ENCODE measurements at places on chromosomes 4 and X.

DNA sequence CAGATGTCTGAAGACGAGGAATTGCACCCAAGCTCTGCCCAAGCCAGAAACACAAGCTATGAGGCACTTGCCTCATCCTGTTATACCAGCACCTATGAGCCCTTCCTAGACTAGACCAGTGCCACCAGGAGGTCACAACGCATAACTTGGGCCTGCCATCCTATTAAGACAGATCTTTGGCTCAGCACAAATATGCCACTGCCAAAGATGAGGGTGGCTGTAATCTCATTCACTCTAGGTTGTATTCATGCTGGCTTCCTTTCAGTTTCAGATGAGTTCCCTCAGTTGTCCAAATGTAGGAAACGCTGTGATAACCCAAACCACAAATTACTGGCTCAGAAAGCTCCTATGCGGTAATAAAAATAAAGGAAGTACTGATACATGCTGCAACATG is 76.5 kb upstream of the CITED1 start:
- no peak for DNase-seq

GRCh38 chr4:38371391-38371851 is 292.6 kb upstream of the KLF3 start:
- DNase-seq = no peak

DNA sequence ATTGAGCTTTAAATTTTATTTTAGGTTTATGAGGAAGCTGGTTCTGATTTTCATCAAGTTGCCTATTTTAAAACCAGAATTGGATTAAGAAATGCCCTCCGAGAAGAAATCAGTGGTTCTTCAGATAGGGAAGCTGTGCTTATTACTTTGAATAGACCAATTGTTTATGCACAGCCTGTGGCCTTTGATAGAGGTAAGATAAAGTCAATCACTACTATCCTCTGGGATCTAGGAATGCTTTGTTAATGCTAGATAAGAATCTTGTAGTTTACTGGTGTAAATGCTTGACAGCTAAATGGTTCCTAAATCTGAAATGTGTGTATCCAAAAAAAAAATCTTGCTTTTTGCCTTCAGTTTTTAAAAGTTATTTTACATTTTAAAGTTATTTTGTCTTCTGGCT is 73.0 kb upstream of the ADAD1 start:
- no peak for DNase-seq

DNA sequence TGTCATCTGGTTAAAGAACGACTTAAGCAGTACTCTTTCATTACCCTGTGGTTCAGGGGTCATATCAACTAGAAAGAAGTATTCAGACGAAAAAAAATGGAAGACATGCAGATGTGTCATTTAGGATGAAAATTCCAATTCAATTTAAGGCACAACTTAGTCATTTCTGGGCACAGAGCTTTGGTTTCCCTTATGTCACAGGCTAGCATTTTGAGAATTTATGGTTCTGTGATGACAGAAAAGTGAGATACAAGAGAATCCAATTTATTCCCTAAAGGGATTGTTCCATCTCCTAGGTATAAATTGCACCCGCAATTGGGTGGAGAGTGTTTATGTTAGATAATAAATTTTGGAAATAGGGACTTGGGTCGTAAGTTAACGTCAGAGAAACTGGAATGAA is 306.6 kb downstream of the STK32B start:
- DNase-seq = no peak

DNA sequence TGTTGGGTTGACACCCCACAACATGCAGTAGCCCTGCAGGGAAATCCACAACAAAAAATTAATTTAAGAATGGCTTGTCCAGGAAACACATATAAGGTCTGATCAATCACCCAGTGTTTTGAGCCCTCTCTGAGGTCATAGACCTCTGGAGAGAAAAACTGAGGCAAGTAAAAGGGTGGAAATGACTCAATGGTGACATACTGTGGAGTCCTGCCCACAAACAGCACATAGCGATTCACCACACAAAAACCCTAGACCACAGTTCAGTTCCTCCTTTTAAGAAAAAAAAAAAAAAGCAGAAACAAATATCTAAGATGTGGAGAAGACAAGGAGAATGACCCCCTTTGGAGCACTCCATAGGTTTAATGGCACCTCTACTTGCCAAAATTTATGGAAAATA is 2691.0 kb downstream of the PCDH7 start:
- no peak for DNase-seq

GRCh38 chr4:81021142-81021944 is 9.2 kb upstream of the BMP3 start:
- no peak for DNase-seq

DNA sequence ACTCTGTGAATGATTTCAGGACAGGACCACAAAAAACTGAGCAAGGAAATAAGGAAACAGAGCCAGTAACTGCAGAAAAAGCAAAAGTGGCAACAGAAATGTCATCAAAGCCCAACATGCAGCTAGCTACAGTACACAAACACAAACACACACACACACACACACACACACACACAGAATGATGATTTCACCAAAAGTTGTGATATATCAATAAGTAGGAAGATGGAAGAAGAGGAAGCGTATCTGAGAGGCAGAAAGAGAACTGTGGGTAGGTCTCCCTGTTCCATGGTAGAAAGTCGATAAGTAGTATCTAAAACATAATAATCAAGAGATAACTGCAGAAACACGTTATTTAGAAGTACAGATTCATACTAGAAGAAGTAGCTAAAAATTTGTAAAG is 148.3 kb downstream of the MGST2 start:
- DNase-seq = no peak

DNA sequence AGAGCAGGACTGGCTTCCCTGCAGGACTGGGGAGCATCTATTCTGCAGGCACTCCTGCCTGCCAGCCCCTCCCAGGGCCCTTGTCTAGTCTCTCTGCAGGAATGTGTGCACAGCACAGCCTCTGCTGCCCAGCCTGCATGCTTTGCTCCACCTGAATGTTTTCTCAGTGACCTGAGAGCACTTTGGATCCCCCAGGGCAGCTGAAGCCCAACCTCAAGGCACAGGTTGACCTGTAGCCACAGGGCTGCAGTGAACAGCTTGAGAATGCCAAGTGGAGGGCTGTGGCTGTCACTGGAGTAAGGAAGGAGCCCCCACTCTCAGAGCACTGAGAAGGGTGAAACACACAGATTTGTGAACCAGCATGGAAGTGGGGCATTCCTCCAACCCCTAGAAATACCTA is 760.2 kb downstream of the STIM2 start:
- no peak for DNase-seq

- no peak for DNase-seq
These were observed 1.0 kb downstream of the PGRMC2 start for GRCh38 chr4:128286474-128287058.

GRCh38 chr4:3445111-3445820 is 3.5 kb downstream of the HGFAC start:
- no peak for DNase-seq

DNA sequence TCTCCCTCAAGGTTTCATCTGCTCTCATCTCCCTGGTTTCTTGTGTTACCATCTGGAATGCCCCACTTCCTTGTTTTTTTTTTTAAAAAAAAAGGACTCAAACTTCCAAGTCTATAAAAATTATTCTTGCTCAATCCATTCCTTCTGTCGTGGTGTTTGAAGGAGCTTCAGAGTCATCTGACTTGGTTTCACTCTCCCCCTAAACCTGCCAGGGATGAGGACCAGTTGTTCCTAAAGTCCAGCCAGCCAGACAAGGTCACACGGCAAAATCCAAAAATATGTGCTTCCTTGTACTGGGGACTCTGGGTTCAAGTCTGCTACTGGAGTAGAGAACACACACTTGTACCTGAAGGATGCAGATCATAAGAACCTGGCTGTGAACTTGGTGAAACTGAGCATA is 84.5 kb upstream of the GPM6B start:
- DNase-seq = no peak

DNA sequence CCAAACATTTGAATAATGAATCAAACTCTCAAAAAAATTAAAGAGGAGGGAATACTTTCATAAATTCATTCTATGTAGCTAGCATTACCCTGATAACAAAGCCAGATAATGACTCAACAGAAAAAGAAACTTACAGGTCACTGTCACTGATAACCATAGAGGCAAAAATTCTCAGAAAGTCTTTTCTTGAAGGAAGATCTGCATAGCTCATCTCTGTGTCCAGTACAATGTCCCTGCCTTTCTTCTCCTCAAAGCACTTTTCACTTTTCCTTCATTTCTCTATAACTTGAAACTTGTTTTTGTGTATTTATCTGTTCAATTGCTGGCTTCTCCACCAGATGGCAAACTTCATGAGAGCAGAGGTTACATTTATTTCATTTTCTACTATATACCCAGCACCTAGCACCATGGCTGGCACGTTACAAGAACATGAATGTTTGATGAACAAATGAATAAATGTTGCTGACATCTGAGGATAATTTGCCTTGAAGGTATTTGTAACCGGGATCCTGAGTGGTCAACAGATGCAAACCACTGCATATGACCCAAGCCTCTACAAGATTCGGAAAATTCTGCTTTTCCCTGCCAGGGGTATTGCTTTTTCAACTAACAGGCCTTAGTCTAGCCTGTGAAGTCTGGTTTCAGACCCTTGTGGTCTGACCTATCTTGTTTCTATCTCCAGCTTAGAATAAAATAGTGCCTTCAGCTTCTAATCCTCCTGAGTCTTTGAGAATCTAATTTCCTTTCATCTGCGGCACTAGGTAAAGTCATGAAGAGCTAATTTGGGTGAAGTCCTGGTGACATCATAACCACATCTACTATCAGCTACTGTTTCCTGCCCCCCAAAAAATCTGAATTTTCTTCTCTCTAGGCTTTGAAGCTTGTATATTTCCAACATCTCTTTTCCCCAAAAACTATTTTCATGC is 52.5 kb upstream of the ANTXR2 start:
- DNase-seq = no peak

GRCh38 chr4:168618577-168619265 is 121.9 kb downstream of the PALLD start:
- peak; percentile 80 for DNase-seq

GRCh38 chr4:66629927-66630326 is 915.4 kb downstream of the CENPC start:
- no peak for DNase-seq

DNA sequence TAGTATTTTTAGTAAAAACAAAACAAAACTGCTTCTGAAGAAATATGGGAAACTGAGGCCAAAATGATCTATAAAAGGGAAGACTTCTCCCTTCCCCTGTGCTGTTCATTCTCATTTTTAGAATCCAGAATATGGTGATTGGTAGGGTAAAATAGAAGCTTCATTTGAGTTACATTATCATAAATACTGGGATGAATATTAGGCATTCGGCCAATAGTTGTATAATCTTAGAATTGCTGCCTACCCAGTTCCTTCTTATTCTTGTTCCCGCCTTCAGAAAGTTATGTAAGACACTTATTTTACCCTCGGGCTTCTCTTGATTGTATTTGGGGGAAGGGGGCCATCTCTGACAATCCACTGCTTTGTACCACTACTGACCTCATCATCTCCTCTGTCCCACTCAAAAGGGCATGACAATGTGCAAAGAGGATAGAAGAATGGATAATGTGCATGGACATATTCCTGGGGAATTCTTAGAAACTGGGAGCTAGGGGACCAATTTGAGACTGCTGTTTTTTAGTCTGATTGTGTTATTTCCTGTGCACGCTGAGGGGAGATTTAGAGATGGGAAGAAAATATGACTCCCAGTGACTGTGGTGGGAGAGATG is 588 bp downstream of the ART3 start:
- no peak for DNase-seq

GRCh38 chr4:27318740-27319139 is 458.1 kb downstream of the STIM2 start:
- peak; percentile 71 for DNase-seq

DNA sequence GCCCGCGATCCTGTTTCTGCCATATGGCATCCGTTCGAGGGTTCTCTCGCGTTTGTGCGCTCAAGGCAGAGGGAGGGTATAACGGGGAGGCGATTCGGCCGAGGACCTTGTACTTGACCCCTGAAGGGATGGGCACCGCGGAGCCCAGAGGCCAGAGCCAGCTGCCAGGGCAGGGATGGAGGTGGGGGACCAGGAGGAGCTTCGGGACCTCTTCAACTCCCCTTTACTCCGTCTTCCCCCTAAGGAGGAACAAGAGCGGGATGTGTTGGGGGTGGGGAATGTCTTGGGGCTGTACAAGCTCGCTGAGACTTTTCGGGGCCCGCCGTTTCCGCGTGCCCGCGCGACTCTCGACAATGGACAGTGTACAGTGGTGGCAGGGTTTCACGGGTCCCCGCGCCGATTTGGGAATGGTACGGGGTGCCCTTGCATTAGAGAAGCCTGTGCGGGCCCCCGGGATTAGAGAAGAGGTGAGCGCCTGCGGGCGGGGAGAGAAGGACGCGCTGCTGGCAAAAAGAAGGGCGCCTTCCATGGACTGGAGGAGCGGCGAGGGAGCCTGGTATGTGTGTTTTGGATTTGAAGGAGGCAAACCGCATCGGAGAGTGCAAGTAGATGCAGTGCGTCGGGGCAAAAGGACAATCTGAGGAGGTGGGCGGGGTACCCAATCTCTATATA is 760 bp downstream of the UGT8 start:
- DNase-seq = no peak

GRCh38 chr4:118351851-118352827 is 664 bp downstream of the PRSS12 start:
- no peak for DNase-seq

DNA sequence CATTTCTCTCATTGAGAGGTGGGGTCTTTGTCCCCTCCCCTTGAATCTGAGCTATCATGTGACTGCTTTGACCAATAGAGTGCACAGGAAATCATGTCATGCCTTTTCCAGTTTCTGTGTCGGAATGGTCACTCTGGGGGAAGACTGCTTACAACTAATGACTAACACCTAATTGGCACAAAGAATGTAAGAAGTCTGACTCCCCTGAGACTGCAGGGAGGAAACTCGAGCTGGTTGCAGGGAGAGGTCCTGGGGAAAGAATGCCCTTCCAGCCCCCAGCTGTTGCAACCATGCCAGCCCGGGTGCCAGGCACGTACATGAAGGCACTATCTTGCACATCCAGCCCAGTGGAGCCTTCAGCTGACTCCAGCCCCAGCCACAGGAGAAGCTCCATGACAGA is 254.2 kb downstream of the DHX15 start:
- DNase-seq = no peak

DNA sequence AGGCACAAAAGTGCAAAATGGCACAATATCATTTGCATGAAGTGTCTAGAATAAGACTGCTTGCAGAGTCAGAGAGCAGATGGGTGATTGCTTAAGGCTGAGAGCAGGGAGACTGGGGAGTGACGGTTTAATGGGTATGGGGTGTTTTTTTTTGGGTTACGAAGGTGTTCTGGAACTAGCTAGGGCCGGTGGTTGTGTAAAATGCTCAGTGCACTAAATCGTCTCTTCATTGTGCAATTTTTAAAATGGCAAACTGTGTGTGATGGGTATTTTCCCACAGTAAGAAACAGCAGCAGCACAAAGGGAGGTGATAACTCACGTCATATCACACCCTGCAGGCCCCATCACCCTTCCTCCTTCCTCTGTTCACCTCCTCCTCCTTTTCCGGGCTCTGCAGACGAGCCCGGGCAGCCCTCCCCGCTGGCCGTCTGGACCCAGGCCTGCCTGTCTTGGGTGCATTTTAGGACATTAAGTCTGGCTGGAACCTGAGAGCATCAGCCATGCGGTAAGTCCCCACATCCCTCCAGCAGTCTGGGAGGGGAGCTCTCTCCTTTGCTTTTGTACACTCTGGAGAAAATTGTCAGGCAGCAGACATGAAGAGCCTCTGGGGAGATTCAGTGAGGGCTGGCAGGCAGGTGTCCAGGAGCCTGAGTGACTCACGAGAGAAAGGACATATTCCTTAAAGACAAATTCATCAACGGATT is 42.7 kb downstream of the ASMT start:
- no peak for DNase-seq

Data from ascending aorta (tissue), 2 donors.